ENCODE measurements at places on chromosomes 7 and 10.

DNA sequence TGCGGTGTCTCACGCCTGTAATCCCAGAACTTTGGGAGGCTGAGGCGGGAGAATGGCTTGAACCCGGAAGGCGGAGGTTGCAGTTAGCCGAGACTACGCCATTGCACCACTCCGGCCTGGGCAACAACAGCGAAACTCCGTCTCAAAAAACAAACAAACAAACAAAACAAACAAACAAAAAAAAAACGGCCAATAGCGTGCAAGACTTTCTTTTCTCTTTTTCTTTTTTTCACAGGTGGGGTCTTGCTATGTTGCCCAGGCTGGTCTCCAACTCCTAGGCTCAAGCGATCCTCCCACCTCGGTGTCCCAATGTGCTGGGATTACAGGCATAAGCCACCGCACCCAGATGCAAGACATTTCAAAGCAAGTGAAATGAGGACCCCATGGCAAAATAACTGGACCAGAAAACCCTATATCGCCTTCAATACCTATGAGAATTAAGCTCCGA, 1.6 kb downstream of the PSAP start:
- DNase-seq: no peak

DNA sequence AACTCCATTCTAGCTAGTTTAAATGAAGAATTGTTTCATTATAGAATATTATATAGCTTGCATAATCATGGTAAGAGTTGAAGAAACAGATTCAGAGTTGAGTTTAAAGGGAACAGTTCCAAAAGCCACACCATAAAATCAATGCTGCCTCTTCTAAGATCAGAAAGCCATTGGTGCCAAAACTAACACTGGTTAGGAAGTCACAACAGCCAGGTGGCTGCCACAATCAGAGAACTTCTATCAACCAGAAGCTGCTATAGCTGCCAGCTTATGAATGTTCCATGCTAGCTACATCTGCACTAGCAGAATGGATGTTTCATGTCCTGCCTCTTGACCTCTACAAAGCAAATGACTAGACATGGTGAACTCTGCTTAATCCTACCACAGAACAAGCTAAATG, 583.1 kb upstream of the LRRN3 start:
- no peak for DNase-seq

DNA sequence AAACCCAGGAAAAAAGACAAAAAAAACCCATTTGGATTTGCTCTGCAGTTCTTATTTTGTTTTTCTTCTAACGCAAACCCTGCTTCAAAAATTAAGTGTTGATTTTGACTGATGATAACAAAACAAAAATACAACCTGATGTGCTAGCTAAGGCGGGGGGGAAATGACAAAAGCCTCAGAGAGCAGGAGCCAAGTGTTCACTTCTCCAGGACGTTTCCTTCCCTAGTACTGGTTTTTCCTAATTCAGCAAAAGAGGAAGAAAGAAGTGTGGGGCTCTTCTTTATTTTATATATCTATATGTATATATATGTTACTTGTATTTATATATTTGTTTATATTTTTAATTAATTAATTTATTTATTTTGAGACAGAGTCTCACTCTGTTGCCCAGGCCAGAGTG, 28.0 kb downstream of the SNX10 start:
- no peak for DNase-seq

- DNase-seq: no peak
These were observed 39.8 kb upstream of the POM121L12 start for GRCh38 chr7:52995676-52996075.

DNA sequence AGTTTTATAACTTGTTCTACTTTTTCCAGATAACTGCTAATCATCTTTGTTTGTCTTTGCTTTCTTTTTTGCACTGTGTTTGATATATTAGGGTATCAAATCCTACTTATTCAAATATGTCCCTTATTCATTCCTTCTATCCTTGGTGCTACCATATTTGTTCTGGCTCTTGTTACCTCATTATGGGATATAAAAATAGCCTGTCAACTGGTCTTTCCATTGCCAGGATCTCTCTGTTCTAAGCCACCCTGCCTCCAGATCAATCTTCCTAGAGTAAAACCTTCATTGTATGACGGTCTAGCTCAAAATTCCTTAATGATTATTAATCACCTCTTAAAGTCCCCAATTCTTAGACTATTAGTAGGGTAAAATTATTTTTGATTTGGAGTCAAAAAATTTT, 25.2 kb downstream of the MET start:
- no peak for DNase-seq

GRCh38 chr7:55179931-55180682, 161.3 kb downstream of the EGFR start:
- DNase-seq: no peak

- no peak for DNase-seq
These were observed 54.2 kb upstream of the PLXDC2 start for GRCh38 chr10:19762026-19762425.

GRCh38 chr10:28915989-28916588, 238.8 kb downstream of the BAMBI start:
- DNase-seq: no peak

DNA sequence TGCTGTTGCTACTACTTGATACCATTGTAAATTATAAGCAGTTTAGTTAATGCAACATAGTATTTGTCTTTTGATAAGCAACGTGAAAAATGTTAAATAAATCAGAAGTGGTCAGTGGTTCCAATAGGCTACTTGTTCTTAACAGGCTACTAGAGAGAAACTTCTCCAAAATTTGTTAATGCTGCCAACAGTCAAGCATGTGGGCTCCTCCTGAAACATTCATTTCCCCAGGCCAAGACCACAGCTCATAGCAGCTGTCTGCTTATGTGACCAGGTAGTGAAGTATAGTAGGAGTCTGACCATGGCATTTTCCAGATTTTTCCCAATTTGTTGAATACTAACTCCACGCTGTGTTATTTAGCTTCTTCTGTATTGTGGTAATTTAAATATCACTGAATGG, 81.0 kb downstream of the CYP51A1 start:
- DNase-seq: no peak

GRCh38 chr7:98993024-98993897, 114.9 kb downstream of the TRRAP start:
- no peak for DNase-seq

Measured in stimulated activated CD8-positive, alpha-beta memory T cell treated with anti-CD3 and anti-CD28 coated beads, Interleukin-4, amount 100 ng/mL, for 1 hour (primary cell).